ENCODE measurements at places on chromosomes 7 and 10.

DNA sequence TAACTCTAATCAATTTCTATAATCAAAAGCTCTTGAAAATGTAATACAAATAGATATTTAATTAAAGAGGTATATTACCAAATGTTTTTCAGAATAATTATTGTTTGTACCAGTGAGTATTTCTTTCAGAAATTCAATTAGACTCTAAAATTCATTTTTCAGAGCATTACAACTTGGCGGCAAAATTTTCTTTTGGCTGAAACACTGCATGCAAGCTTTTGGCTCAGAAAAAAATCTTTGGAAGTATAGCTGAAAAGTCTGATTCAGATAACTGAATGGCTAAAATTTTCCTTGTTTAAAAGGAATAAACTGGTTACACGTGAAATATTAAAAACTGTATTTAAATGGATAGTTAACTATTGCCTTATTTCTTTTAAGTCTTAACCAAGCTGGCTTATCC is 202.6 kb upstream of the KAT6B start:
- DNase-seq, result no peak

GRCh38 chr10:124974131-124974530 is 32.2 kb downstream of the ZRANB1 start:
- no peak for DNase-seq

DNA sequence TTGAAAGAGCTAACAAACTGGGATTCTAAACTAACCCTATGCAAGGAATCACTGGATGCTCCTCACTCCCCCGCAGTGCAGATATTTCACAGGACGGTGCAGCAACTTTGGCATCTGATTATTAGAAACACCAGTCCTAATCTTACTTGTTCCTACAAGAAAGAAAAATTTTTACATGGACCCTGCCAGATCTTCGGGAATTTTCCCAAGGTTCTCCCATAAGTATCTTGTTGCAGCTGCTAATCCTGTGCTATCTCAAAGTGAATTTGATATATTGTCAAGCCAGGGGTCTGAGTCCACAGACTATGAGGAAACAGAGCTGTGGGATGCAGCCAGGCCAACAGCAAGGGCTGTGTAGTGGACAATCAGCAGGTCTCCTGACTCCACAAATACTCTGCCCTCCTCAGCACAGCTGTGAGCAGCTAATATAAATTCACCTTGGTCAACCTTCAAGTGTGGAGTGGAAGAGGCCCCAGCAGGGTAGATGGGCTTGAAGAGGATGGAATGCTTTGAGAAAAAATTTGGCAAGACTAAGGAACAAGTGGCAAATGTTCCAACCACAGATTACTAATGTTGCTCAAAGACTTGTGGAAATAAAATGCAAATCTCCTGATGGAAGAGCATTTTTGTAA is 25.6 kb downstream of the VSTM4 start:
- DNase-seq, result no peak

DNA sequence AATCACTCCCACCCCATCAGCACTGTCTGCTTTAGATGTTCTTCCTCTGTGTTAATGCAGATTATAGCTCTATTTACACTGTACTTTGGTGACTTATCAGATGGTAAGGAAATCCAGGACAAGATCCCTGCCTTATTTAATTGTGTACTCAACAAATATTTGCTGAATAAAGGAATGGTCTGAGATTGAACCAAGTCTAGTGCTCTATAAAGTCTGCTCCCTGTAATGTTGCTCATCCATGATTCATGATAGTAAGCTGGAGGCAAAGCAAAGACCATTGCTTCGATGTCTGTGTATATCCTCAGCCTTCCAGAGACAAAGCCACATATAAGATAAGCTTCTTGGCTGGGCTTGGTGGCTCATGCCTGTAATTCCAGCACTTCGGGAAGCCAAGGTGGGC is 33.5 kb downstream of the PLCE1 start:
- no peak for DNase-seq

GRCh38 chr10:109963439-109963838 is 40.1 kb upstream of the XPNPEP1 start:
- DNase-seq, result no peak

DNA sequence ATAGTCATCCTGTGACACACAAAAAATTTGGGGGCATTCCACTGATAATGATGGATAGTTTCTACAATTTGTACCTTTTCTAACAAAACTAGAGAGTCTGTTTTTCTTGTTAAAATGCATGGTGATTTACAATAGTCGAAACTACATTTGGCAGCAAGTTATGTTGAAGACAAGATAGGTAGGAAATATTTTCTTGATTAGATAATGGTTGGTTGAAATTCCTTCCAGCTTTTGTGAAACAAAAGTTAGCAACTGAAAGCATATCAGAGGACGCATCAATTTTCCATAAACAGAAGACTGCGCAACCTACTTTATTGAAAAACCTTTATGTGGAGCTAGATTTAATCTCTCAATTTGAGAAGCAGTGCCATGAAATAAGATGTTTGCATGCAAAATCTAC is 155.8 kb upstream of the GLI3 start:
- no peak for DNase-seq

- no peak for DNase-seq
These were observed 164.6 kb upstream of the C1GALT1 start for GRCh38 chr7:7017707-7018280.

DNA sequence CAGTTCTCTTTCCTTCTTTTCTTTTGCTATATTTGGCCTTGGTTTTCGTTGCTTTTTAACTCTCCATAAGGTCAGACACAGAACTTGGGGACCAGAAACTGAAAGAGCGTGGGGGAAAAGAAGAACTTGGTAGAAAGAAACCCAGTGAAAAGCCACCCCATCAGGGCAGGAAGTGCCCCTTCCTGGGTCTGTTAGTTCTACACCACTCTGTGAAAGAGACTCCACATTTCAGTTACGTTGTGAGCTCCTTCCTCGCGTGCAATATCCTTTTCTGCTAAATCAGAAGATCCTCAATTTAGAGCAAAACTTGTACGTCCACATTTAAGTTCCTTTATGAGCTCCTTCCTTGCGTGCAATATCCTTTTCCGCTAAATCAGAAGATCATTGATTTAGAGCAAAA is 220.6 kb upstream of the FOXK1 start:
- no peak for DNase-seq

DNA sequence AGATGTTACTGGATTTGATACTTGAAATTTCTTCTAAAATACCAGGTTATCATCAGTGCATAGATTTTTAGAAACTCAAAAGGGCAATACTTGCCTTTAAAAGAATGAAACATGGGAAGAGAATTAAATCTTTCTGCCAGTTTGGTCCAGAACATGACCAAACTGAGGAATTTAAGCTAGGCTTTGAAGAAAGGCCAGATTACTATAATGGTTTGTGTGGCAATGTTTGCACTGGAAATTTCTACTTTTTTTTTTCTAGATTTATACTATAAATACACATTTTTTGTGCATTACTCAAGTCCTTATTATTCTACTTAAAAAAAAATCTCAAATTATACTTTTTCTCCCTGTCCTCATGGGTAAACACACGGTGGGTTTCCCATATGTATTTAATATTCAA is 9.2 kb downstream of the MKX start:
- no peak for DNase-seq

DNA sequence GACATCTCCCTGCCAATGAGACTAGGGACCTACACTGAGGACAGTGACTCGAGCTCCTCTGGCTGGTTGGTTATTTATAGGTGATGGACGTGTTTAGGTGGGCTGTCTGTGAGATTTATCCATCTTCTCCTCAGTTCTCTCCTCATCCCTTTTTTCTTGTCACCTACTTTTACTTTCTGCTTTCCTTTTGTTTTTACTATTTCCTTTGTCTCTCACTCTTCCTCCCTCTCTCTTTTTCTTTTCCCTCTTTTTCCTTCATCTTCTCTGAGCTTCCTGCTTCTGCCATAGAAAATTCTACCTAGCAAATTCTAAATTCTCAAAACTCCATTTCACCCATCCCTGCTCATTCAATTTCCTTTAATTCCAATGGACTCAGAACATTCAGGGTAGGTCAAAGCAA is 478.0 kb downstream of the GRID1 start:
- no peak for DNase-seq

GRCh38 chr7:106927536-106927935 is 62.5 kb downstream of the PIK3CG start:
- no peak for DNase-seq

DNA sequence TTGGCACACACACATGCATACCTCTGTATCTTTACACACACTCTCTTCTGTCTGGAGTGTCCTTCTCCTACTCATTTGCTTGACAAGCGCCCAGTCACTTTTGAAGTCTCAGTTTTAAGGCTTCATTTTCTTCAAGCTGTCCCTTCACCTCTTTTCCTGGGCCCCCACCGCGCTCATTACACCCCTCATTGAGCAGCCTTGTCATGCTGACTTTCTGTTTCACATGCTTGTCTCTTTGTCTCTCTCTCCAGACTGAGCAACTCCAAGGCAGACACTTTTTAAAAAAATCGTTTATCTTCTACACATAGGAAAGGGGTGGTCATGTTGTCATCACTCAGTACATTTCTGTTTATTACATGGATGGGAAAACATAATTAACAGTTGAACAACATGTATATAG is 225.2 kb upstream of the FZD1 start:
- DNase-seq, result no peak

DNA sequence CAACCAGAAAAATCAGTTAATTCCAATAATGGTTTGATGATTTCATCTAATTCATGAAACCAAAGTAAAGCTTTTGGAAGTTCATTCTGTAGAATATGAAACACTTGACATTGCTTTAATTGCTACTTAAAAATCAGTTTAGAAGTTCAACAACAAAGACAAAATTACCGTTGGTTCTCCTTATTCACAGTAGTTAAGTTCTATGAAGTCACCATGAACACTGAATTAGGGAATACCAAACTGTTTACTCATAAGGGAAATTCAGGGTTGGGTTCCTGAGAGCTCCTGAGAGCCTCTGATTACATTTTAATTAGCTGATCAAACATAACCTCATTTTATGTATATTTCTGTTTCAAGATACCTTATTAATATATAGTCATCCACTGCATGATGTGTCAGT is 46.2 kb downstream of the ZNF438 start:
- no peak for DNase-seq

DNA sequence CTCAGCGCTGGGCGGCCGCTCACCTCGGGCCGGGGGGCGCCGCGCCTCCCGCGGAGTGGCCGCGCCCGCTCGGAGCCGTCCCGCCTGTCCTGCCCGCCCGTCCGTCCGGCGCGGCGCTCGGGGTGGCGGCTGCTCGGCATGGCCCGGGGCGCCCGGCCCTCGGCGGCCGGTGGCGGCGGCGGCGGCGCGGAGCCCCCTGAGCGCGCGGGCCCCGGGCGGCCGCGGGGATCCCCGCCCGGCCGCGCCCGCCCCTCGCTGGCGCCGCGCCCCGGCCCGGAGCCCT is 338 bp downstream of the SDK1 start:
- no peak for DNase-seq

DNA sequence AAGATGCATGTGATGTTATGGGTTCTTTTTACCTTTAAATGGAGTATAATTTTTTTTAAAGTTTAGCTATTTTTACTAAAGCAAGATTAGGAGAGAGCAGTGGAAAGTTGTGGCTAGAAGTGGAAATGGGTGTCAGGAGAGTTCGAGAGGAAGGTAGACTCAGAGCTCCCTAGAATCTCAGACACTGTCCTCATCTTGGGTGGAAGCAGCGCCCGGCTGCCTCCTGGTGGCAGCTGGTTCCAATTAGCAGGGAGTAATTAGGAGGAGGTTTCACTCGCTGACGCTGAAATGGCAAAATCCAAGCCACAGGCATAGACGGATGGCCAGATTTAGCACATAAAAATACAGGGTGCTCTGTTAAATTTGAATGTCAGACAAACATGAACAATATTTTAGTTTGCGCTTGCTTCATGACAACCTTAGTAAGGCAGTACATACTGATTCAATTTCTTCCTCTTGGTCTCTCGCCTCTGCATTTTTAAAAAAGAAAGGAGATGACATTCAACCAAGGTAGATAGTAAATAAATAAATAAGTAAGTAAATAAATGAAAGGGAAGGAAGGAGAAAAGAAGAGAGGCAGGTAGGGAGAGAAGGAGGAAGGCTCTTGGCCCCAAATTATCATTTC is 58.5 kb downstream of the LGI1 start:
- peak; percentile 8 for DNase-seq

DNA sequence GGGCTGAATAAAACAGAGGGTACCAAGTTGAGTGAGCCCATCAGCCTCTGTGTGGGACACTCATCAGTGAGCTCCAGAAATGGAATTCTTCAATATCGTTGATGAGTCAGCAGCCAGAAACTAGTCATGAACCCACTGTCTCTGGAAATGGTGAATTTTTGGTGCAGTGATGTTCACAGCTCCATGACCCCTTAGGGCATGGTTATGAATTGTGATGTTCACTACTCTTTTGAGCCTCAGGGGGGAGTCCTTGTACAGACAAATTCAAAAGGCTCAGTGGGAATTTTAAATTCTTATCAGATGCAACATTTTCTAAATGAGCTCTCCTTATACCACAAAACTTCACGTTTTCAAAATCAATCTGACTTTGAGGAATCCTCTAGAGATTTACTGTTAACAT is 335.7 kb downstream of the PHTF2 start:
- no peak for DNase-seq

DNA sequence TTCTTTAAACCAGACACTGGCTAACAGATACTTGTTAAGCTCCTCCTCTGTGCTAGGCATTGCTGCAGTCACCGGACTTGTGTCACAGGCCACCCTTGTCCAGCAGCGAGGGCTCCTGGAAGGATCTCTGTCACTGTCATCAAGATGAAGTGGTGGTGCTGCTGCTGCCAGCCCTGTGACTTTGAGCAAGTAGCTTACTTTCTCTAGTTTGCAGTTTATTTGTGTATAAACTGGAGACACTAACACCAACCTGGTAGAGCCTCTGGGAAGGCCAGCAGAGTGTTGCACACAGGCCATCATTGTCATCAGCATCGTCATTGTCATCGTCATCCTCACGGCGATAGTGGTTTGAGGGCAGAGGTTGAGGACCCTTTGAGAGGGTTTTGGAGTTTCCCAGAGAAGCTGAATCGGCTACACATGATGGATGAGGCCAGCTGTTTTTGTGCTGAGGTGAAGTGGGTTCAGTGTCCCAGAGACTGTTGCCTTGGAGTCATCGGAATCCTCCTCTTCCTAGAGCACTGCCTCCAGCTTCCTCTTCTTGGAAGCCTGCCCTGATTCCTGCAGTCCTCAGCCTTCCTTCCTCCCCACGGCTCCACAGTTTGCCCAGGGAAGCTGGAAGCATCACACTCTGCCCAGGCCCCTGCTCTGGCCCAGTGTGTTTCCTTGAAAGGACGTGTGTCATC is 128.4 kb downstream of the GRK5 start:
- no peak for DNase-seq

DNA sequence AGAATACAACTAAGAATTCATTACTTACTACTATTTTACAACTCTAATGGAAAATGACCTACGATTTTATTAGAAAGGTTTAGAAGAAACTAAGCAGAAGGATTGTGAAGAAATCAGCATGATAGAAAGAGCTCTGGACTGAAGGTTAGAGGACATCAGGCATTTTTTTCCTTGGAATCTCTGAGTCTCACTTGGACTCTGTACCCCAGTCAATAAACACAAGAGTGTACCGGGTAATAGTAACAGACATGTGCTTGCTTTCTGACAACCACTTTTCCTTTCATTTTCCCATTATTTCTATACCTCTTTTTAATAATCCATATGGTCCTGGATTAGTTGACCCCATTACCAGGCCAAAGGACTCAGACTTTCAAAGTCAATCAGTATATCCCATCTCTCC is 1240.9 kb upstream of the LRRTM3 start:
- DNase-seq, result no peak

- no peak for DNase-seq
These were observed 9.0 kb upstream of the ANTXRL start for GRCh38 chr10:46277840-46278239.
